Hepatic stellate cell (primary cell): ENCODE measurements at places on chromosomes 12 and 14.
A peak's percentile ranks its signal among the peaks of the same experiment; 100 is the strongest.

GRCh38 chr14:35384455-35385041, 20.0 kb downstream of the NFKBIA start:
- DNase-seq, result peak; percentile 91

- DNase-seq, result no peak
Measured at GRCh38 chr12:60437297-60437696, 841.5 kb downstream of the SLC16A7 start.

- DNase-seq, result no peak
Measured at GRCh38 chr12:127182018-127182417, 1085.0 kb upstream of the TMEM132C start.

GRCh38 chr12:46921764-46922133, 96.0 kb upstream of the SLC38A4 start:
- no peak for DNase-seq

- no peak for DNase-seq
Measured at GRCh38 chr12:4905316-4905715, 4.4 kb upstream of the KCNA1 start.

- DNase-seq, result no peak
Measured at GRCh38 chr12:62256408-62257096, 3.7 kb upstream of the USP15 start.

DNA sequence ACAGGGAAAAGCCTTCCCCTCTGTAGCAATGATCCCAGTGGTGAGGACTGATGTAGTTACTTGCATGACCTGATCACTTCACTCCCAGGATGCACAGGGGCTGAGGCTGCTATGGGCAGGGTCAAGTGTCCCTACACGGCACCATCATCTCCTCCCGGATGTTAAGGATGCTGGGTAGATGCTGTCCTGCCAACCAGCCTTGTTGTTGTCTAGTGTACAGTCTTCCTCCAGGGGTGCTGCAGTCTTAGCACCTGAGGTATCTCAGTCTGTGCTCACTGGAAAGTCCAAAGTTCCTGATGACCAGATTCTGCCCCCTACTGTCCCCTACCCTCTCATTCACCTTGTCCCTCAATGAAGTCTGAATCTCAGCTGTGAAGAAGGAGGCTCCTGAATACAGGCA, 20.1 kb downstream of the CPM start:
- no peak for DNase-seq

- DNase-seq, result no peak
Measured at GRCh38 chr12:62705846-62706245, 229.1 kb downstream of the PPM1H start.

- DNase-seq, result no peak
Measured at GRCh38 chr12:129049917-129050316, 196.6 kb downstream of the GLT1D1 start.

- peak; percentile 43 for DNase-seq
Measured at GRCh38 chr12:109734219-109735000, 20.8 kb downstream of the FAM222A start.

DNA sequence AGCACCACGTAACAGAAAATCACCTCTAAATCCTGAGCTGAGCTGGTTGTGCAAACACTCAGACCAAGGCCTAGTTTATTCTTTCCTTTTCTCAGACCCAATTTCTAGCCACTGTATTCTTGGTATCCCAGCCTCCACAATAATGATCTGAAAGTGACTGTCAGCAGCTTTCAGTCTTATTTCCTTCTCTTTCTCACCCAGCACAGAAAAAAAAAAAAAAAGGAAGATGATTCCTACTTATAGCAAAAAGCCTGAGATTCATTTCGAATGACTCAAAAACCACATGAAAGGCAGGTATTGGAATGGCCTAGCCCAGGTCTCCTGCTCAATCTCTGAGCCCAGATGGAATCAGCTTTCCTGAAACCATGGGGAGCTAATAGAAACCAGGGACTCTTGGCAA, 298.6 kb upstream of the PPFIA2 start:
- DNase-seq, result no peak

GRCh38 chr12:115572440-115572839, 705.1 kb downstream of the MED13L start:
- DNase-seq, result no peak

GRCh38 chr14:70268760-70269159, 80.0 kb upstream of the SLC8A3 start:
- no peak for DNase-seq

- no peak for DNase-seq
Measured at GRCh38 chr14:64215274-64215673, 78.9 kb downstream of the ESR2 start.

- no peak for DNase-seq
Measured at GRCh38 chr12:32012249-32012785, 53.1 kb downstream of the RESF1 start.

DNA sequence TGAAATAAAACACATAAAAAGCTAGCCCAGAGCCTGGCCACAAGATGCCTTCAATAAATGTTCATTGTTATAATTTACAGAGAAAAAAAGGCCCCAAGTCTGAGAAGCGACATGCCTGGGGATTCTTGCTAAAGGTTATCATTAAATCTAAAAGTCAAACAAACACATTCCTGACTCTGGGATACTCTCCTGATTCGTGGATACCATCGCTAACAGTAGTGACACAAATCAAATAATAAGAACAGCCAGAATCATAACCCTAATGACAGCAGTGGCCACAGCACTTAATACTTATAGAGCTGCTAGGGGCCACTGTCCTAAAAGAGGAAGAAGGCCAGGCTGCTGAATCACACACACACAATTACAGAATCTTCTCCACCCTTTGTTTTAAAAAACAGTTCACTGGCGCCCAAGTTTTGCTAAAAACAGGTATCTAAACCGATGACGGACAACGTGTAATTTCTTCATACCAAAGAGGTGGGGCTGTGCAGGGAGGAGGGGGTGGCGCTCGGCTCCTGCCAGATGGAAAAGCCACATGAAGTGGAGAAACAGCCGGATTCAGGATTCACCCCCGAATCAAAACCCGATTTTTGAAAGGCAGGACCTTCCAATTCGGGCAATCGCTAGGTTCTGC, 1.2 kb downstream of the CLIP1 start:
- peak; percentile 33 for DNase-seq

GRCh38 chr12:122013136-122013535, 8.5 kb upstream of the BCL7A start:
- no peak for DNase-seq

DNA sequence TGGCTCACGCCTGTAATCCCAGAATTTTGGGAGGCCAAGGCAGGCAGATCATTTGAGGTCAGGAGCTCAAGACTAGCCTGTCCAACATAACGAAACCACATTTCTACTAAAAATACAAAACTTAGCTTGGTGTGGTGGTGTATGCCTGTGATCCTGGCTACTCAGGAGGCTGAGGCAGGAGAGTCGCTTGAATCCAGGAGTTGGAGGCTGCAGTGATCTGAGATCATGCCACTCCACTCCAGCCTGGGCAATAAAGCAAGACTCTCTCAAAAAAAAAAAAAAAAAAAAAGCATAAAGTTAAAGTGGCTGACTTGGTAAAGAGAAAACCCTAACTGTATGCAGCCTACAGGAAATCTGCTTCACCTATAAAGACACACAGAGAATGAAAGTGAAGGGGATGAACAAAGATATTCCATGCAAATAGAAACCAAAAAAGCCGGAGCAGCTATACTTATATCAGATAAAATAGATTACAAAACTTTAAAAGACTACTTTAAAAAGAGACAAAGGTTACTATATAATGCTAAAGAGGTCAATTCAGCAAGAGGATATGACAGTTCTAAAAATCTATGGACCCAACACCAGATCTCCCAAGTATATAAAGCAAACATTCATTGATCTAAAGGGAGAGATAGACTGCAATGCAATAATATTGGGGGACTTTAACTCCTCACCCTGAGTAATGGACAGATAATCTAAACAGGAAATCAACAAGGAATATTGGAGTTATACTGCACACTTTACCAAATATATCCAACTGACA, 4.1 kb downstream of the CLEC2B start:
- no peak for DNase-seq

GRCh38 chr14:99924379-99924778, 131.2 kb downstream of the EML1 start:
- DNase-seq, result no peak

DNA sequence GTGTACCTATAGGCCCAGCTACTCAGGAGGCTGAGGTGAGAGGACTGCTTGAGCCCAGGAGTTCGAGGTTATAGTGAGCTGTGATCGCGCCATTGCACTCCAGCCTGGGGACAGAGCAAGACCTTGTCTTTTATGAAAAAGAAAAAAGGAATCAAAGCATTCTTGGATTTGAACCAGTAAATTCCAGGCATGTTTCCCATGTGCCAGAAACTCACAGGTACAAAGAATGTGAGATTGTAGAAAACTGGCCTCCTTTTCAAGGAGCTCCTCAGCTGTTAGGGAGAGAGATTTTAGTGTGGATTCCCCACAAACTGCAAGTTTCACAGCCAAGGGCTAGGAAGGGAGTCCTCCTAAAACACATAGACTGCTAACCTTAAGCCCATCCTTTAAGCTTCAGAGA, 95.0 kb downstream of the FOXN4 start:
- no peak for DNase-seq

- peak; percentile 50 for DNase-seq
Measured at GRCh38 chr12:104457746-104458693, 1.3 kb downstream of the CHST11 start.

DNA sequence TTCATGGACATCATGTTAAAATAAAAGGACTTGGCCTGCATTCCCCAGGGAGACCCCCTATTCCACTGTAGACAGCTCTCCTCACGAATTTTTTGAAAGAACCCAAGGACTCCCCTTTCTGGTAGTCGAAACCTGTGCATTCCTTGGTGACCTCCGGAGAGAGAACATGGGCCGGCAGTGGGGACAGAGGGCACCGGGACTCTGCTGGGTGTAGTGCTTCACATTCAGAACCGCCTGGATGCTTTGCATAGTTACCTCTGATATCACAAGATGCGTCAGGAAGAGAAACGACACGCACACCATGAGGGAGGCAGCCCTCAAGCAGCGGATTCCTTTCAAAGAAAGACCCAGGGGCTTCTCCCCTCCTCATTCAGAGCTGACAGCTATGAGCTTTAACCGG, 9.7 kb downstream of the CKAP4 start:
- DNase-seq, result no peak

DNA sequence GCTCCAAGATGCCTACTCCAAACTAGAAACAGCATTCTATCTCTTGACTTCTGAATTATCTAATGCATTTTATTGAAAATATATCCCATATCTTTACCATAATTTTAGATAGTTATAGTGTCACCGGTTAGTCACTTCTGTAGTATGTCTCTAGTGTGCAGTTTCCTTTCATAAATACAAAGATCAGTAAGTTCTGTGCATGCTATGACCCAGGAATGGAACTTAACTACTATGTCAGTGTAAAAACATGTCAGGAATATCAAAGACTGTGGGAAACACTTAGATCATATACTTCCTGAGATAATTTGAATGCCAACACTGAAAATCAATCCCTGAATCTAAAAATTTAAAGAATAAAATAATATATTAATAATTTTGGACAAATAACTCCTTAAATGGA, 237.6 kb downstream of the ATXN7L3B start:
- DNase-seq, result no peak

DNA sequence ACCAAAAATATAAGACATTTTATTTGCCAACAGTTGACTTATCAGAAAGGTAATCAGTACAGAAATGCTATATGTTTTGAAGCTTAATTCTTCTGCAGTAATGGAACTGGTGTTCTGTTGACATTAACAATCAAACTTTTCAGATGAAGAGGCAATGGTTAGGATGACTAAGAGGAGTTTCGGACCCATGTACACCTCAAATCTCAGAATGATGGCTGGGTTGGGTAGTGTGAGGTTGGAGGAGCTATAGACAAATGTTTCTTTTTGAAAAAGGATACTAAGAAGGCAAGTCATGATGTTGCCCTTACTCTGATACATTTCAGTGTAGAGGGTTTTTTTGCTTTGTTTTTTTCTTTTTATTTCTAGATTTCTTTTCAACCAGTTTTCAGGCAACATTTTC, 66.9 kb downstream of the KNTC1 start:
- DNase-seq, result no peak

GRCh38 chr14:49893309-49894213, 679 bp downstream of the ARF6 start:
- DNase-seq, result peak; percentile 65

DNA sequence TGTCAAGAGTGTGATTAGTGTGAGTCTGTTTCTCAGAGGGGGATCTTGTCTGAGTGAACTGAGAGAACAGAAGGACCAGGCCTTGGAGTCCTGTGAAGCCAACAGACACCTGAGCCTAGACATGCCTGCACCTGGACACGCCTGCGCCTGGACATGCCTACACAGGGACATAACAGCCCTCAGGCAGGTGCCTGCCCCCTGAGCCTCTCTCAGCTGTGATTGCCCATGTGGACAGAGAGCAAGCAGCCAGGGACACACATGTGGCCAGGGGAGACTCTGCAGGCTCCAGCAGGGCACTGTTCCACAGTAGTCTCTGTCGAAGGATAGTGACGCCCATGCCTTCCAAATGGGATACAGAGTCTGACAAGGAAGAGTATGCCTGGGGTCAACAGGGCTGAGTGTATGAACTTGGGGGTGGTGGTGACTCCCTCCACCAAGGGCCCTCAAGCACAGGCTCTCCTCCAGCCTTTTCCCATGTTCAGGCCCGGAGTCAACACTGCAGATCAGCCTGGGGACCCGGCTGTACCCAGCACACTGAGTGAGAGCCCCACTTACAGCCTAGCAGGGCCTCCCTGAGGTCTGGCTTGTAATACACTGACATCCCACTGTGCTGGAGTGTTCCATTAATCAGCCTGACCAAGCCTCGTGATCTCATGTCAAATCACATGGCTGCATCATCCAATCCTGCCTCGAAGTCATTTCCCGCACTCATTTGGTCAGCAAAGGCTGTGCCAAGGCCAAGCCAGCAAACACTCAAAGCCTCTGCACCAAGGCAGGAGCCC, 173.0 kb downstream of the CALM1 start:
- no peak for DNase-seq

- DNase-seq, result no peak
Measured at GRCh38 chr12:102962986-102963385, 5.5 kb downstream of the ASCL1 start.

DNA sequence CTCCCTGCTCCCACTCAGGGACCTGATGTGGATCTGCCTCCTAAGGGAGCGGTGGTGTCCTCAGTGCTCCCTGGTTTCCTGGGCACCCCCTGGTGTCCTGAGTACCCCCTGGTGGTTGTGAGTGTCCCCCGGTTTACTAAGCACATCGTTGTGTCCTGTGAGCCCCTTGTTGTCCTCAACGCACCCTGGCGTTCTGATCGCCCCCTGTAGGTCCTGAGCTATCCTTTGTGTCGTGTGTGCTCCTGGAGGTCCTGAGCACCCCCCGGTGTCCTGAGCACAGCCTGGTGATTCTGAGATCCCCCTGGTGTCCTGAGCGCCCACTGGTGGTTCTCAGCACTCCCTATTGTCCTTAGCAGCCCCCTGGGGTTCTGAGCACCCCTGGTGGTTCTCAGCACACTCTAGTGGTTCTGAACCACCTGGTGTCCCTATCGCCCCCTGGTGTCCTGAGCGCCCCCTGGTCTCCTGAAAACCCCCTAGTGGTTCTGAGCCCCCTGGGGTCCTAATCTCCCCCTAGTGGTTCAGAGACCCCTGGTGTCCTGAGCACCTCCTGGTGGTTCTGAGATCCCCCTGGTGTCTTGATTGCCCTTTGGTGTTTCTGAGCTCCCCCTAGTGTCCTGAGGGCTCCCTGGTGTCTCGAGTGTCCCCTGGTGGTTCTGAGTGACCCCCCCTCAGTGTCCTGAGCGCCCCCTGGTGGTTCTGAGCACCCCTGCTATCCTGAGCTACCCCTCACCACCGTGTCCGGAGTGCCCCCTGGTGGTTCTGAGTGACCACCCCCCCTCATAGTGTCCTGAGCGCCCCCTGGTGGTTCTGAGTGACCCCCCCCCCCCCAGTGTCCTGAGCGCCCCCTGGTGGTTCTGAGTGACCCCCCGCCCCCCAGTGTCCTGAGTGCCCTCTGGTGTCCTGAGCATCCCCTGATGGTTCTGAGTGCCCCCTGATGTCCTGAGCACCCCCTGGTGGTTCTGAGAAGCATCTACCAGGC, 615.1 kb downstream of the TMEM121 start:
- no peak for DNase-seq
